ENCODE measurements at places on chromosomes 11 and 22.

- DNase-seq, result no peak
Observed at GRCh38 chr22:21984793-21985192, 2.2 kb upstream of the TOP3B start.

- no peak for DNase-seq
Observed at GRCh38 chr11:119480380-119481020, 57.5 kb upstream of the THY1 start.

- DNase-seq, result no peak
Observed at GRCh38 chr22:43827003-43827735, 15.1 kb upstream of the EFCAB6 start.

GRCh38 chr11:121141066-121141465 lies 40.0 kb downstream of the TECTA start:
- no peak for DNase-seq

- no peak for DNase-seq
Observed at GRCh38 chr11:2991452-2992233, 486 bp downstream of the NAP1L4 start.

DNA sequence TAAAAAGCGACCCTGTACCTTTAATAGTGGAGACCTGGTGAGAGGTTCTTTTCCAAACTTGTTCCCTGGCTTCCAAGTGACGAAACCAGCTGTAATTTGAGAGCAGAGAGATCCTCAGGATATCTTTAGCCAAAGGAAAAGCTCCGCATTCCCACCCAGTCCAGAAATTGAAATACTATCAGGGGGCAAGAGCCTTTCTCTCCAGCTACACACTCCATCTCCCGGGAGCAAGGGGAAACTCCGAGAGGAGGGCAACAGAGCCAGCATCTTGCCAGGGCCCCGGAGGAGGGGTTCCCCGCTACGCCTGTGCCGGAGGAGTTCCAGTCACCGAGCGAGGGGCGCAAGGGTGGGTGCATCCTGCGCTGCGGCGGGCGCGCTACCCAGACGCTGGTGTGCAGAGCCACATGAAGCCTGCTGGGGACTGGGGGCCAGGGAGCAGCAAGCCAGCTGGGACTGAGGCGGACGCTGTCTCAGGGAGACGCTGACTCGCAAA lies at the start of gene FIBIN:
Gene FIBIN (plus strand): TSS at position 148 of the 493 bp plus-strand sequence. CDS start 415 bp downstream, outside the sequence.
- no peak for DNase-seq

DNA sequence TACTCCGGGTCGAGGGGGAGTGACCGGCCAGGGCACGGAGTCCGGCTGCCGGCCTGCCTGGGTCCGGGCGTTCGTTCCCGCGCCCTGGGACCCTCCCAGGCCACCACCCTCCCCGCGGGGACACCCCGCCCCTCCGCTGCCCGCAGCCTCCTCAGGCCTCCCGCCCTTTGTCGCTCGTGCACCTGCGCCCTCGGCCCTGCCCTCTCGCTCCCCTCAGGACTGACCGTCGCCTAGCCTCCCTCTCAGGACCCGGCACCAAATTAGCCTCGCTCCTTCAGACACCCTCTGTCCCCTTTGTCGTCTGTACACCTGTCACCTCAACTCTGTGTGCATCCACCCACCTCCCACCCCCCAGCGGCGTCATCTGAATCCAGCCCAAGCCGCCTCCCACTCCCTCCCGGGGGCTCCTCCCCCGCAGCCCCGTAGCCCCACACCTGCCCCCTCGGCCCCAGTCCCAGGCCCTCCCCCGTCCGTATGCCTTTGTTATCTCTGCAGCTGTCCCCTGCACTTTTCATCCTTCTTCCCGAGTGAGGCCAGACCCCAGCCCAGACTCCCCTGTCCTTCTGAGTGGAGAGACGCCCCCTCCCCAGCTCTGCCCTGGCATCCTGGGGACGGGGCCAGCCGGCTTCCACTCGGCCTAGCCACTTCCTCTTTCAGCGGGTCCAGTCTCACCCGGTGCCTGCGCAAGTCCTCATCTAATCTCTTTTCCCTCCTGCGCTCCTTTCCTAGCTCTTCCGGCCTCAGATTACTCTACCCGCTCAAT lies 643 bp downstream of the TIGD3 start:
- DNase-seq, result no peak

DNA sequence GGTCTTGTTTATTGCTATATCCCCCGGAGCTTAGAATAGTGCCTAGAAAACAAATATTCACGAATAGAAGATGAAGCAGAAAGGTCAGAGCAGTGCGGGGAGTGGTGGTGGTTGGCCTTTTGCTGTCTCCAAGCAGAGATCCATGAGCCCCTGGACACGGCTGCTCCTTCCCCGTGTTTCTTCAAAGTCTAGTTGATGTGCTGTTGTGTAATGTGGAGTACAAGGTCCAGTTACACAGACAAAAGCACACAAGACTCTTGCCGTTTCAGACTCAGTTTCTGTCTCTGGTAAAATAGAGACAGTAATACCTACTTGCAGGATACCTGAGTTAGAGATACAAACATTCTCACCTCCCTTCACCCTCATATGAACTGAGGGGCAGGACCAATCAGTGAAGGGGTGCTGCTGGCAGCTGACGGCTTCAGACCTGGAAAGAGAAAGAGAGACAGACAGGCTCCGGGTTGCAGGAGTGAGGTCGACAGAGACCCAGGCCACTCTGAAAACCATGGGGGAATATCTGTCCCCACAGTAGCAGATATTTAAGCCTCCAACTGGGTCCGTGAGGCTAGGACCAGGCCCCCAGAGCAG lies 56.2 kb downstream of the RASSF10 start:
- DNase-seq, result no peak

DNA sequence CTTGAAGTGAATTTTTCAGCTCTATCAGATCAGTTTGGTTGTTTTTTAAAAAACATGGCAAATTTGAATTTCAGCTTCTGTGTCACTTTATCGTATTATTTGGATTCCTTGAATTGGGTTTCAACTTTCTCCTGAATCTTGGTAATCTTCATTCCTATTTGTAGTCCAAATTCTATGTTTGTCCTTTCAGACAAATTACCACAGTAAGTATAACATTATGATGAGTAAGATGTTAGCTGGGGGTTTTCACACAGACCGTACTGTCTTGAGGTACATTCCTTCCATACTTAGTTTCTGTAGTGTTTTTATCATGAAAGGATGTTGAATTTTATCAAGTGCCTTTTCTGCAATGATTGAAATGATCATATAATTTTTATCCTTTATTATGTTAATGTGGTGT lies 28.0 kb downstream of the OR5B17 start:
- no peak for DNase-seq
